ENCODE measurements at places on chromosomes 1 and 21.
A peak's percentile ranks its signal among the peaks of the same experiment; 100 is the strongest.

- H3K27ac ChIP-seq, result no peak overlapping the region
- H3K4me1 ChIP-seq, result no peaks in the 10 kb centered on the region
- peaks cover 15% of the 10 kb centered on the region for H3K27me3 ChIP-seq
- no peaks in the 10 kb centered on the region for H3K36me3 ChIP-seq
Observed at GRCh38 chr1:118147522-118147921, 37.5 kb downstream of the SPAG17 start.

GRCh38 chr1:173489149-173489600 is 12.0 kb downstream of the PRDX6 start:
- peaks cover 12% of the 10 kb centered on the region for H3K36me3 ChIP-seq
- no peak for DNase-seq
- H3K4me1 ChIP-seq, result peaks cover 3% of the 10 kb centered on the region
- H3K27me3 ChIP-seq, result no peaks in the 10 kb centered on the region
- peak overlapping the region; percentile 21 for H3K27ac ChIP-seq

DNA sequence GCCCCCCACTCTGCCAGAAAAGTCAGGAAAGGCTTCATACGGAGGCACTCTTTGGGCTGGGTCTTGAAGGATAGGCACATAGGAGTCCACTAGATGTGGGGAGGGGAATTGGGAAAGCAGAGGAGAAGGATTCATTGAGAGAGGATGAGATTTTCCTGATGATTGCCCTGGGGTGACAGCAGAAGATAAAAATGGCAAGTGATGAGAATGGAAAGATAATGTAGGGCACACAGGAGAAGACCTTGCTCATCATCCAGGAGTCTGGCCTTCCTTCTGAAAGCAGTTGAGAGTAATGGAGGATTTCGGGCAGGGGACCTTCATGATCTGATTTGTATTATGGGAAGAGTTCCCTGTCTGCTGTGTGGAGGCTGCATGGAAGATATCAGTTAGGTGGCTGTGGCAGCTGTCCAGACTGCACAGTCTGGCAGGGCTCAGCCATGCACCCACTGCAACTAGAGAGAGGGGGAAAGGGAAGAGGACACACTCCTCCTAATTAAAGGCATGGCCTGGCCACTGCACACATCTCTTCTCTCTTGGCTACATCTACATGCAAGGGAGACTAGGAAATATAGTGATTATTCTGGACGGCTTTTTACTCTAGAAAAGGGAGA is 9.6 kb upstream of the FABP3 start:
- DNase-seq, result no peak
- H3K4me3 ChIP-seq, result no peak overlapping the region
- H3K27me3 ChIP-seq, result peaks cover 73% of the 10 kb centered on the region
- H3K4me1 ChIP-seq, result peaks cover 3% of the 10 kb centered on the region
- H3K36me3 ChIP-seq, result peaks cover 18% of the 10 kb centered on the region

DNA sequence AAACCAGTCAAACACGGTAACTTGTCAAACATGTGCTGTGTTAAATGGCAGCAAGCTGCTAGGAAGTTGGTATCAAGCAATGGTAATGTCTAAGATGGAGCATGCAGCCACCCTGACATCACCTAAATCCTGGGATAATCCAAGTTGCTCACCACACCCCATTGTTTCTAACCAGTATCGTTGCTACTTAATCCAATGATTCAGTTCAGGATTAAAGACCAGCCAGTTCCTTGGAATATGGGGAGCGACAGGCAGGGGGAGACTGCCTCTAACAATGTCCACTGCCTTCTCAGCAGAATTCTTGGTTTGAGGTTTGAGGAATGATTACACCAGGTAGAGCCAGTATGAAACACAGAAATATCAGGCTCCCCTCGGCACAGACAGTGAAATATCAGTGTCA is 122.1 kb upstream of the IFFO2 start:
- H3K27me3 ChIP-seq, result no peaks in the 10 kb centered on the region
- H3K4me3 ChIP-seq, result no peak overlapping the region
- DNase-seq, result no peak
- no peak overlapping the region for H3K27ac ChIP-seq

GRCh38 chr1:40691538-40692428 is at the start of gene NFYC:
Gene NFYC (plus strand): TSS chr1:40691704. CDS start chr1:40738844, 47,140 bp downstream.
- H3K36me3 ChIP-seq, result peaks cover 4% of the 10 kb centered on the region
- peak within 1 kb of the TSS; percentile 99 for H3K27ac ChIP-seq
- peaks cover 52% of the 10 kb centered on the region for H3K4me1 ChIP-seq
- peak within 1 kb of the TSS; percentile 99 for H3K4me3 ChIP-seq

- H3K4me3 ChIP-seq, result no peak overlapping the region
- H3K36me3 ChIP-seq, result no peaks in the 10 kb centered on the region
- H3K4me1 ChIP-seq, result peaks cover 6% of the 10 kb centered on the region
- no peak overlapping the region for H3K27ac ChIP-seq
Observed at GRCh38 chr21:25912402-25912746, 177.6 kb downstream of the GABPA start.

DNA sequence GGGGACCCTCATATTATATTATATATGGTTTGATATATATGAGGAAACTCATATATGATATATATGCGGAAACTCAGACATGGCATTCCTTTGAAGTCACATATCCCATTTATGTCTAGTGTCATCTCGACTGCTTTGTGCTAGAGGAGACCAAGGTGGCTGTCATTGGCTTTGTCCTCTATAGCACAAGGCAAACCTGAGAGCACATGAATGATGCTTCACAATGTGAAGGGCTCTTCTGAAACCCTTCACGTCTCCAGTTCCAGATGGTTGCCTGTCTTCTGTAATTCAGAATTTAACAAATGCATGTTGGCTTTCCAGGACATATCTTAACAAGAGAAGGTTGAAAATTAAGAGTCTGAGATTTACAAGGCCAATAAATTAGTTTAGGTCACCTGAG is 303.6 kb downstream of the BARHL2 start:
- H3K4me1 ChIP-seq, result no peaks in the 10 kb centered on the region
- no peak overlapping the region for H3K27ac ChIP-seq
- no peak for DNase-seq
- H3K36me3 ChIP-seq, result no peaks in the 10 kb centered on the region

GRCh38 chr1:65527707-65528503 is 107.4 kb downstream of the LEPR start:
- peaks cover 3% of the 10 kb centered on the region for H3K36me3 ChIP-seq
- no peak for DNase-seq
- H3K27me3 ChIP-seq, result peaks cover 24% of the 10 kb centered on the region
- no peak overlapping the region for H3K27ac ChIP-seq
- no peak overlapping the region for H3K4me3 ChIP-seq

GRCh38 chr21:41446586-41446985 is 20.5 kb downstream of the MX1 start:
- DNase-seq, result no peak
- no peaks in the 10 kb centered on the region for H3K27me3 ChIP-seq
- no peak overlapping the region for H3K4me3 ChIP-seq

DNA sequence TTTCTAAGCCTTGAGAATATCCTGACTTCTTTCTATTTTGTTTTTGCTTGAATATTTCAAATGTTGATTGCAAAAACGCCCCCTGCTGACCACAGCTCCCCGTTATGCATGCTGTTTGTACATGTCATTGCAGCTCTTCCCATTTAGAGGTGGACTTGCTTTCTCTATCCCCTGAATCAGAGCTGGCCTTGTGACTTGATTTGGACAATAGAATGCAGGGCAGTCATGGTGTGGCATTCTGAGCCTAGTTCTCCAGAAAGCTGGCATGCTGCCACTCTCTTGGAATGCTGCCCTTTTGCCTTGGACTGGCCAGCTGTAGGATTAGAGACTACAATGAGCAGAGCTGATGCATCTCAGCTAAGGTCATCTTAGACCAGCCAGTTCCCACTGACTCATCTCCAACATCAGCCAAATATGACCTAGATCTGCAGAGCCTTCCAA is 1561.5 kb downstream of the MRPL39 start:
- no peak for DNase-seq
- no peaks in the 10 kb centered on the region for H3K36me3 ChIP-seq
- H3K4me1 ChIP-seq, result peaks cover 3% of the 10 kb centered on the region
- H3K27ac ChIP-seq, result no peak overlapping the region

DNA sequence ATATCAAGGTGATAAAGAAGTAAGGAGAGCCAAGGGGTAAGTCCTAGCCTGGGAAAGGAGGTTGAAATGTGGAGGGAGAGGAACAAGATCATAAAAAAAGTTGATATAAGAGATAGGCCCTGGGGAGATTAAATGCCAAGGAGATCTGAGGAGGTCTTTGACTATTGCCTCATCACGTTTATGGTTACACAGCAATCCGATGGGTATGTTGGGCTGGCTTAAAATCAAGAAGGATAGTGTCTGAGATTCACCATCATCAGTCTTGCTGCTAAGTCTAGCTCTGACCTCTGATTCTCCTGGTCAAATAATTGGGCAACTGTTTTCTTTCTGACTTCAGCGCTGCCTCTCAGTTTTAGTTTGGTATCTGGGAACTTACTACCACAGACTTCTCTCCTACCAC is 416.3 kb downstream of the GPATCH2 start:
- no peak for DNase-seq
- H3K4me3 ChIP-seq, result no peak overlapping the region
- H3K4me1 ChIP-seq, result no peaks in the 10 kb centered on the region
- H3K27ac ChIP-seq, result no peak overlapping the region
- H3K36me3 ChIP-seq, result no peaks in the 10 kb centered on the region

DNA sequence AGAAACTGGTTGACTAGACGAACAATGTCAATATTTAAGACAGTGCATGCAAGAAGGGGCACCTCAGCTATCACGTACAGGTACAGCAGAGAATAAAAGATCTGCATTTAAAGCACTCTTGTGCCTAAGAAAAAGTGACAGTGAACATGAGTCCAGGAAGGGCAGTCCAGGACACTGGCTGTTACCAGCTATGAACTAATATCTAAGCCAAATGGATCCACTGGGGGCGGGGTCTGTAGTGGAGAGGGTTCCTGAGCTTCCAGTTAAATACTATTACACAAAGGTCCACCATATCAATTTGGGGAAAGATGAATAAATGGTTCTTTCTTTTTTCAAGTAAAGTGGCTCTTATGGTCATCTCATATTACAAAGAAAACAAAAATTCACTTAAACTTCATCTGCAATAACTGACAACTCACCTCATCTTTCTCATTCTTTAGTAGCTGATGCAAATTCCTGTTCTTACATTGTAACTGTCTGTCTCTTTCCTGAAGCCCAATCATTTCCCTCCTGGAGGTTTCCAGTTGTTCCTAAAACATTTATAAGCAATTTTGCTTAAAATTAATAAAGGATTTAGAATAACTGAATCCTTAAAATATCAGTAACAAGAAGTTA is 24.5 kb downstream of the SSX2IP start:
- H3K27ac ChIP-seq, result no peak overlapping the region
- H3K4me3 ChIP-seq, result no peak overlapping the region
- DNase-seq, result no peak
- H3K36me3 ChIP-seq, result peaks cover 4% of the 10 kb centered on the region
- H3K27me3 ChIP-seq, result no peaks in the 10 kb centered on the region

DNA sequence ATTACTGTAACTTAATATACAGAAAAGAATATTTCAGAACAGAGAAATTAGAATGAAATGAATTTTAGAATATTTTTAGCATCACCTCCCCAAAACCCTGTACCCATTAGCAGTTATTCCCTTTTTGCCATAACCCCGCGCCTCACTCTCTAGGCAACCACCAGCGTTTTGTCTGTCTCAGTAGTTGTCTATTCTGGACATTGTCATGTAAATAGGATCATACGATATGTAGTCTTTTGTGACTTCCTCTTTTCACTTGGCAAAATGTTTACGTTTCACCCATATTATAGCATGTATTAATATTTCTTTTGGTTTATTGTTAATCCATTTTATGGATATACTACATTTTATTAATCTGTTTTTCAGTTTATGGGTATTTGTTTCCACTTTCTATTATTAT is 24.9 kb downstream of the SOAT1 start:
- DNase-seq, result no peak
- no peak overlapping the region for H3K27ac ChIP-seq
- peaks cover 7% of the 10 kb centered on the region for H3K36me3 ChIP-seq
- H3K4me1 ChIP-seq, result peaks cover 30% of the 10 kb centered on the region

DNA sequence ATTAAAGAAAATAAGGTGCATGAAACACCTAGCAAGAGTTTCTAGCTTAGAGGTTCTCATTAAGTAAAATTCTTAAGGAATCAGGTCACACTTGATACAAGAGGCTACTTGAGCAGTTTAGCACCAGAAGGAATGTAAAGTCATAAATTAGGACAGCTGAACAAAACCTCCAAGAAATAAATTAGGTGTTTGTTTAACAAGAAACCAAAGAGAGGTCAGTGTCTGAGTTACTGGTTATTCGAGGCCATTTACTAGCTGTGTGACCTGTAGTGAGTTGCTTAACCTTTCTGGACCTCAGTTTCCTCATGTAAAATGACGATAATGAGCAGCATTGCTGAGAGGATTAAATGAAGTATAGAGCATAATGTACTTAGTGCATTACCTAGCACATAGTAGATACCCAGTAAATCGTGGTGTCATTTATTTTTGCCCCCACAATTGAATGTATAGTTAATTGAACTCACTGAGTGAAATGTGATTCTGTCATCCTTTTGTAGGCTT is 908 bp upstream of the ELK4 start:
- peak overlapping the region; percentile 85 for H3K4me3 ChIP-seq
- no peak for DNase-seq
- peaks cover 14% of the 10 kb centered on the region for H3K4me1 ChIP-seq
- H3K27me3 ChIP-seq, result peaks cover 7% of the 10 kb centered on the region

GRCh38 chr1:223620297-223620897 is 45.1 kb downstream of the CAPN8 start:
- DNase-seq, result no peak
- H3K4me3 ChIP-seq, result no peak overlapping the region
- no peak overlapping the region for H3K27ac ChIP-seq
- H3K36me3 ChIP-seq, result no peaks in the 10 kb centered on the region
- no peaks in the 10 kb centered on the region for H3K27me3 ChIP-seq
- H3K4me1 ChIP-seq, result peaks cover 2% of the 10 kb centered on the region

- no peak overlapping the region for H3K4me3 ChIP-seq
- no peak overlapping the region for H3K27ac ChIP-seq
- DNase-seq, result no peak
- peaks cover 10% of the 10 kb centered on the region for H3K27me3 ChIP-seq
Observed at GRCh38 chr1:23249787-23250454, 32.6 kb upstream of the HTR1D start.

- no peak overlapping the region for H3K27ac ChIP-seq
- H3K36me3 ChIP-seq, result peaks cover 2% of the 10 kb centered on the region
- peaks cover 2% of the 10 kb centered on the region for H3K4me1 ChIP-seq
- H3K4me3 ChIP-seq, result no peak overlapping the region
Observed at GRCh38 chr1:201383647-201384405, 6.3 kb upstream of the TNNT2 start.

DNA sequence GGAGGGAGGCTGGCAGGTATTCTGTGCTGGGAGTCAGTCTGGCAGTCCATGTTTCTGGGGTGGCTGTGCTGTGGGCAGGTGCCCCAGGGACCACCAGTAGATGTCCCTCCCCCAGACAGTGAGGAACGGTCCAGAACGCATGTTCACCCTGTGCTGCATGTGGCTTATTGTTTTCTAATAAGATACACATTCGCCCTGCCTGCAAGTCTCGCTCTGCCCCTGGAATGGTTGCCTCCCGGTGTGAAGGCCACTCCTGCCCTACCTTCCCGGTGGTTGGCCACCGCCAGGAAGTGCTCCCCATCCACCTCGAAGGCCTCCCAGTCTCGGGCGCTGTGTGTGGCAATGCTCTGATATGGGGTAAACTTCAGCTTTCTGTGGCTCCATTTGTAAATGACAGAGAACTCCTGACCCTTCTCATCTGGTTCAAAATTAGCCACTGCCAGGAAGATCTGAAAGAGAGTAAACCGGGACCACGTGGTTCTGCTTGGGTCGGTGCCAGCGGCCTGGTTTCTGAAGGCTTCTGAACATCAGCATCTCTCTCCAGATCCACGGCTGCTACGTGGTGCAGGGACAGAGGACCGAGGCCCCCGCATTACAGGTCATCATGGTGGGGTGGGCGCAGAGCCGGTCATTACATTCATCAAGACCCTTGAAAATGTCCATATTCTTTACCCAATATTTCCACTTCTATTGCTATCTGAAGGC is 14.5 kb downstream of the KRTAP10-1 start:
- H3K4me1 ChIP-seq, result peaks cover 8% of the 10 kb centered on the region
- H3K36me3 ChIP-seq, result peaks cover 3% of the 10 kb centered on the region
- H3K4me3 ChIP-seq, result no peak overlapping the region
- H3K27me3 ChIP-seq, result peaks cover 1% of the 10 kb centered on the region
